ENCODE measurements at places on chromosomes 1 and 21.

GRCh38 chr21:14602382-14602958, 56.4 kb upstream of the SAMSN1 start:
- peak; percentile 73 for DNase-seq

- peak; percentile 89 for DNase-seq
These were observed 615 bp downstream of the CLIC4 start for GRCh38 chr1:24745711-24746413.

DNA sequence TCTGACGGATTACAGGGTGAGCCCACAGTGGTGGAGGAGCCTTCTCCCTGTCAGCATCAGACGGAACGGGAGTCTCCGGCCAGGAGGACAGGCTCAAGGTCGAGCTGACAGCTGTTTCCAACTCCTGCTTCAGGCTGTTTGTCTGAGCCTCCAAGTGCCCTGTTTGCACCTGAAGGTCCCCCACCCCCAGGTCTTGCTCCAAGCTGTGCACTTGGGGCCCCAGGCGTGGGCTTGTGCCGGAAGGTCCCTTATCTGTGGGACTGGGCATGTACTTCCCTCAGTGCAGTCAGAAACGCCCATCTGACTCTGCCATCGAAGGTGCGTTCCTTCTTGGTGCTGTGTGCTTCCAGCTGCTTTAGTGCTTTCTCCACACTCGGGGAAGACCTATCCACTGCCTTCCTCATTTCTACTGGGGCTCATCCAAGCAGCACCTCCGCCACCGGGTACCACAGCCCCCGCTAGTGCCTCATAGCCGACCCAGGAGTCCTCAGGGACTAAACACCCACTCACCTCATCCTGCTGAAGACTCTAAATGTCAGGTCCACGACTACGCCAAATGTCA, 29.5 kb upstream of the CR2 start:
- no peak for DNase-seq

DNA sequence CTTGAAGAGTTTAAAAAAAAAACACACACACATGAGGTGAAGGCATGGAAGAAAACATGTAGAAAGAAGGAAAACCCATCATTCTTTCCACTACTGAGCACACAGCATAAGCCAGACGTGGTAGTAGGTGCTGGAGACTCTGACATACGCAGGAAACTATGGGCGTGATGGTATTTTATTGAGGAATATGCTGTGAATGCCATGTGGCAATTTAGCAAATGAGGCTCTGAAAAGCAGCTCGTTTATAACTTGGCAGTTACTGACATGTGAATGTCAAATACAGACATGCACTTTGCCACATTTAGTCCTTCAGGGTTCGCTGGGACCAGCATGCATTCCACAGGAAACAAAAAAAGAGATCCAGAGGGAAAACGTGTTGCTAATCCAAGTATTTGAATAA, 74.3 kb upstream of the IFNAR2 start:
- no peak for DNase-seq

DNA sequence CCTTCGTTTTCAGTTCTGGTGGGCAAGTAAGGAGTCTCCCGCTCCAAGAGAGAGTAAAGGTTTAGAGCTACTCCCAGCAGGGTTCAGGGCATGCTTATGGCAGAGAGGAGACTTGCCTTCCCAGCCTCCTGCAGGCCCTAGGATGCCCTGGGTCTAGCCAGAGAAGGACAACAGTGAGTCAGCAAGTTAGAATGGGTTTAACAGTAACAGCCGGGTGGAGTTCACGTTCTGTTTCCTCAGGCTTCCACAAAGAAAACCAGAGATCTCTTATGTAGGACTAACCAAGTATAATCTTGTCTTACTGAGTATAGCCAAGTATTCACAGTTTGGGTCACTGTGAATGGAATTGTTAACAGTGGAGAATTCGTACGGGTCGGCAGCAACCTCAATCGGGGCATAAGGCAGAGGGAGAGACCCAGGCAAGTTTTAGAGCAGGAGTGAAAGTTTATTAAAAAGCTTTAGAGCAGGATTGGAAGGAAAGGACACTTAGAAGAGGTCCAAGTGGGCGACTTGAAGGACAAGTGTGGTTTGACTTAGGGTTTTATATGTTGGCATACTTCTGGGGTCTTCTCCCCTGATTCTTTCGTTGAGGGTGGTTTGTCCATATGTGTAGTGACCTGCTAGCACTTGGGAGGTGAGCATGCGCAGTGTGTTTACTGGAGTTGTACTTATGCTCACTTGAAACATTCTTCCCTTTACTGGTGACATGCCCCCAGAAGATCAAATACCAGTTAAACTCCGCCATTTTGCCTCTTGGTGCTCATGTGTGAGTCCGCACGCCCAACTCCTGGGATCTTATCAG, 4.5 kb downstream of the OVAAL start:
- DNase-seq = no peak

GRCh38 chr1:54558434-54559030, 10.5 kb downstream of the ACOT11 start:
- no peak for DNase-seq

DNA sequence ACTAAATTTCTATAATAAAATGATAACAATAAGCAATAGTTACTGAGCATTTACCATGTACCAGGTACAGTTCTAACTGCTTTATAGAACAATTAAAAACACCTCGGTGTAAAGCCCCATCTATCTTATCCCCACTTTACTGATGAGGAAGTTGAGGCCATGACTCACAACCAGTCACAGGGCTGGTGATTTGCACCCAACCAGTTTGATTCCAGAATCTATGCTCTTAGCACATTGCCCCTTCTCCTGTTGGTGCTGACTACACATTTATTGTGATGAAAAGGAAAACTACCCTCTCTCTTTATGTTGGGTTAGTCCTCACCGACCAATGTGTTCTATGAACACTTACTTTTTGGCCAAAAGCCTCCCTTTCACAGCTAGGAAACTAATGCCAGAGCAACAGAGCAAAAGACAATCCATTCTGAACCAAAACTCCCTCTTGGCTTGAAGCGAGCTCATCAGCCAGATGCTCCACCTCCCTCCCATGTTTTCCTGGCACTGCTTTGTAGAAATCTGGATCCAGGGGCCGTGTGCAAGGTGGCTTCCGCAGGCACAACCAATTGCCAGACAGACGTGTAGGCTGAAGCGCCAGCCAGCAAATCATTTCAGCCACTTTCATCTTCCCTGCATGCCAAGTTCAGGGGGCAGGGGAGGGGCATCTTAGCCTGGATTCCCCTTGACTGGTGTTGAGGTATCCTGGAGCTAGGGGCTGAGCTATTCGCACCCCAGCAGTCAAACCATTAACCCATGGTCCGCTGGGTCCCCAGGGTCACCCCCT, 32.0 kb upstream of the SLC30A1 start:
- DNase-seq = peak; percentile 86

DNA sequence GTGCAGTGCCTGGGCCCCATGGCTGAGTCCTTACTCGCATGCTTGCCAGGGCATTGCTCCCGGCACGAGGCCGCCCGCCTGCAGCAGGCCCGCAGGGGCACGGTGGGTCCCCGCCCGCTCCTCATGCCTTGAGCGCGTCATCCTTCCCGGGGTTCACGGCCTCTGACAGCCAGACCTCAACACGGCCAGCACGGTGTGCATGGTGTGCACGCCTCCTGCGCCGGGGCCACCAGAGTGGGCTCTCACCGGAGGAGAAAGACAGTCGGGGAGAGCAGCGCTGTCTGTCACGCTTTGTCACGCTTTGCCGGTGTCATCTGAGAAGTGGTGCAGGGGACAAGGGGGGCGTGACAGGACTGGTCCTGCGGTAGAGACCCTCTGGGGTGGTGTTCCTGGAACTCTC, 11.9 kb upstream of the COL18A1 start:
- no peak for DNase-seq

Data from inflammatory macrophage treated with lipopolysaccharide for 4 hours (primary cell).